ENCODE measurements at places on chromosomes 3 and 15.
A peak's percentile ranks its signal among the peaks of the same experiment; 100 is the strongest.

DNA sequence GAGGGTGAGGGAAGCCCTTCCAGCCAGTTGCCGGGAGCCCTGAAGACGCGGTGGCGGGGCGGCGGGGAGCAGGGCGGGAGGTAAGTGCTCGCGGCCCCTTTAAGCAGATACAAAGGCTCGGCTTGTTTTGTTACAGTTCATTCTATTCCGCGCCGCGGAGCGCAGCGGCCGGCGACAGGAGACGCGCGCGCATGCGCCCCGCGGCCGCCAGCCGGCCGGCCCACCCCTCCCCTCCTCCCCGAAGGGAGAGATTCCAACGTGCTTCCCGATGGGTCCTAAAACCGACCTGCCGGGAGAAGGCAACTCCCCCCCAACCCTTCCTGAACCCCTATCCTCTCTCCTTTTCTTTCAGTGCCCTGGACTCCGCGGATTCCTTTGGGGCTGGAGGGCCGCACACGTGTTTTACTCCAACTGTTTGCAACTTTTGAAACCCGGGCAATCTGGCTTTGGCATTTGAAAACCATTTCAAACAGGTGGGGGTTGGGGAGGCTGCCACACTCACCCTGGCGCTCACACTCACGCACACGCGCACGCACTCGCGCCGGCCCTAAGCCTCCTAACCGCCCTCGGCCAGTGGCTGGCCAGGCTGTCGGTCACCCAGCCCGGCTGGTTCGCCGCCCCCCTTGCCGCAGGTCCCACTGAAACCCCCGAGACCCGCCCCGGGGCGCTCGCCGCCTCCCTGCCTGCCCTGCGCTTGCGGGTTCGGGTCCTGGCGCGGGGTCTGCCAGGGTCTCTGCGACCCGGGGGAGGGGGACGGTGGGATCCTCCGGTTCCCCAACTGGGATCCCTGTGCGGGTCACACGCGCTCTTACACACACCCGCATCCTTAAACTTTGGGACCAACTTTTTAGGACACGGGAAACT lies at the start of gene MAGI1:
MAGI1 (minus strand) TSS at position 193 of the 864 bp plus-strand sequence. CDS start 610 bp downstream, outside the sequence.
- peak; percentile 83 for DNase-seq

GRCh38 chr15:85874236-85874635 lies 79.5 kb upstream of the KLHL25 start:
- no peak for DNase-seq

DNA sequence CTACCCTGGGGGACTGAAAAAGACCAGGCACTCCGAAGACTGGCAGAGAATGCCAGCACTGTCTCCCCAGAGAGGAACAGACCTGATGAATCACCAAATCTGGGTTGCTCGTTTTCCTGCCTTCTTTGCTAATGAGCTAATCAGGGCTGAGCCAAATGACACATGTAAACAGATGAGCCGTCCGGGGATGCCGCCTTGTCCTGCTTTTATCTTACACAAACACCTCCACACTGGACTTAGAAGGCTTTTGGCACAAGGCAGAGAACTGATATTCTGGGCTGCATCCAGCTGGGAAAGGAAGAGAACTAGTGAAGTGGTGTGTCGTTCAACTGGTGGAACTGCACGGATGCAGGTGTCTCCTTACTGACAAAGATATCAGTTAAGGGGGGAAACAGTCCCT lies 88.1 kb downstream of the MECOM start:
- peak; percentile 42 for DNase-seq

DNA sequence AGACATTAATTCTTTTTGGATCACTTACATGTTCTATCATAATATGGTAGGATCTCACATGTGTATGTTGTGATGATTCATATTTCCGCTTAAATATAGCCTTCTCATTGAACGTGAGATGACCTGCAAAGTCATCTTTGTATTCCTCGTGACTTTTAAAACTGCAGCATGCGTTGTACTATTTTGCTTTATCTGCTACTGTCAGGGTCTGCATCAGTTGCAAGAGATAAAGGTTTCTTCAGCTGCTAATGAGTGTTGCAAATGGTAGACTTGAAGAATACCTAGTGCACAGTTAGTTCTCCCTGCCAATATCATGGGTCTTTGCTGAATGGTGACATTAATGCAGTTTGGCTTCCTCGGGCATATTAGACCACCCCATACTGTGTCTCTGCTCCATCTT lies 31.8 kb downstream of the REC114 start:
- no peak for DNase-seq

DNA sequence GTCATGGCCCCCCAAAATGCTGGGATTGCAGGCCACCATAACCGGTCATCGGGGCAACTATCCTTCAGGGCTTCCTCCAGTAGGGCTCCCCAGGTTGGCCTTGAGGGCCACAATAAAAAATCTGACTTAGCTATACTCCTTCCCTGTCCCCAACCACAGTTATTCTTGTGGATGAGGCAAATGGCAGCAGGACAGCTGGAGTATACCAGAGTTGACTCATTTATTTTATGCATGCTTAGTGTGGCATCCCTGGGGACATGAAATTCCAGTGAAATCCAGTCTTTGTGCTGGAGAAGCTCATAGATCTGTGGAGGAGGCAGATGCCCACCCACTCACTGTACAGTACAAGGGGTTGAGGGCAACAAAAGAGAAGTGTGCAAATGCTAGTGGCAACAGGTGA lies 109.5 kb downstream of the RORA start:
- no peak for DNase-seq

- DNase-seq = no peak
Measured at GRCh38 chr15:68377766-68378165, 54.2 kb downstream of the ITGA11 start.

DNA sequence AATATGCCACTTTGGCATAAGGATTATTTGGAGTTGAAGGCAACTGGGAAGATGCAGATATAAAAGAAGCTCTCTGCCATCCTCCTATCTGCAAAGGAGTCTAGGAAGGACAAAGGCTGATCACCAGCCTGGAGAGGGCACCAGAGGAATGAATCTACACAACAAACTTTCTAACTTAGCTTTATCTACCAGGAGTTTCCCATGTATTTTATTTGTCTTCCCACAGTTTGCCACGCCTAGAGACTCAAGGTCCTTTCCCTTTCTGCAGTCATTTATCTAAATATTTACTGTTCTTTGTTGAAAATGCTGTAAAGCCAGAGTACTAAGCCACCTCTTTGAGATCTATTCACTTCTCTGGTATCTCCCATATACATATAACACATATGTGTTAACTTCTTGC lies 32.2 kb downstream of the GPR176 start:
- DNase-seq = peak; percentile 25

- DNase-seq = peak; percentile 86
Measured at GRCh38 chr3:186532598-186533072, 11.5 kb downstream of the CRYGS start.

GRCh38 chr3:123156276-123156995 lies 45.3 kb upstream of the SEC22A start:
- no peak for DNase-seq

GRCh38 chr15:60374628-60375081 lies 23.1 kb downstream of the ANXA2 start:
- no peak for DNase-seq

- DNase-seq = no peak
Measured at GRCh38 chr3:66778777-66779176, 219.3 kb upstream of the KBTBD8 start.

- no peak for DNase-seq
Measured at GRCh38 chr3:39529577-39529976, 62.1 kb downstream of the MOBP start.

- DNase-seq = no peak
Measured at GRCh38 chr3:179723617-179724016, 70.8 kb downstream of the USP13 start.

GRCh38 chr15:74417225-74417624 lies 16.5 kb downstream of the SEMA7A start:
- no peak for DNase-seq

DNA sequence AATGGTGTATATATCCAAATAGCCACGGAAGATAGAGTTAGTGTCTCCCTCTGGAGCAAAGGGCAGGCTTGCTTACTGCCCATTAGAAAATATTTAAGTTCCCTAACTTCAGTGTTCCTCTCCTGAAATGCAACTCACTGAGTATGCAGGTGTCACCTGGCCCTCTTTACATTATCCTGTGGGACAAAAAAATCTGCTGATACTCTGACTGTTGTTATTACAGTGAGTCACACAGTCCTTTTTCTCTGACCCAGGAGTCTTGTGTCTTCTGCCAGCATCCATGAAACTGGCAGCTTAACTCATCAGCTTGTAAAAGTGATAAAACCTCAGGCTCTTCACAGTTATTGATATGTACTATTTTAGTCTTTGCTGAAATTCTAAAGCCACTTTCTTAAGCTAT lies 42.2 kb upstream of the RASGRF1 start:
- DNase-seq = no peak

GRCh38 chr3:152255290-152255689 lies 13.4 kb upstream of the MBNL1 start:
- DNase-seq = no peak

- DNase-seq = peak; percentile 28
Measured at GRCh38 chr15:67253549-67254237, 768 bp downstream of the AAGAB start.

GRCh38 chr3:81788610-81789009 lies 27.2 kb upstream of the GBE1 start:
- DNase-seq = no peak

DNA sequence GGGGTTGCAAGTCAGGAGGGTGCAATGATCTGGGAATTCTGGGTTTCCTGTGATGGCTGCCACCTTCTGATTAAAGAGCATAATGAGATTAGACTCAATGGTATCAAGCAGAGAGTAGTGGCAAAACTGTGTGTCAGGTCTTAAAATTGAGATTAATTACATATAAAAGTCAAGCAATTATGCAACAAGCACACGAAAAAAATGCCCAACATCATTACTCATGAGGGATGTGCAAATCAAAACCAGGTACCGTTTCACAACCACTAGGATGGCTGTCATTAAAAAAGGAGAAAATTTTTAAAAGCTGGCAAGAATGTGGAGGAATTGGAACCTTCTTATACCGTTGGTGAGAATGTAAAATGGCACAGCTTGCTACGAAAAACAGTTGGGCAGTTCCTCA lies 205.0 kb downstream of the OSBPL10 start:
- no peak for DNase-seq

- no peak for DNase-seq
Measured at GRCh38 chr3:172367205-172368105, 80.8 kb downstream of the GHSR start.

DNA sequence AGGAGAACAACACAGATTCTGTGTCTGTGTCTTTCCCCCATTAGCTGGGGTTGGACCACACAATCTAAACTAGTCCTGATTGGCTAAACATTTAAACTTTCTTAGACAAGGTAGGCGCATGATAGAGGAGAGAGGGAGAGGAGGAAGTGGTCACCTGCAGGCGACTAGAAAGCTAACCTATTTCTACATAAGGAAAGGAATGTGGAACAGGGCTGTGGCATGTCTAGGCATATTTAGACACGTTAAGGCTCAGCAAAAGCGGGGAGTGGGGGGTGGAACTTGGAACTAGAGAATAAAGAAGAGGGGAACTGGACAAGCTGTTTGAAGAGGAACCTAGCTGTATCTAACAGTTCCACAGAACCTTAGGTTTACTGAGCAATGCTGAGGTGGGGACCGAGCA lies 12.8 kb downstream of the LRRC28 start:
- DNase-seq = no peak

DNA sequence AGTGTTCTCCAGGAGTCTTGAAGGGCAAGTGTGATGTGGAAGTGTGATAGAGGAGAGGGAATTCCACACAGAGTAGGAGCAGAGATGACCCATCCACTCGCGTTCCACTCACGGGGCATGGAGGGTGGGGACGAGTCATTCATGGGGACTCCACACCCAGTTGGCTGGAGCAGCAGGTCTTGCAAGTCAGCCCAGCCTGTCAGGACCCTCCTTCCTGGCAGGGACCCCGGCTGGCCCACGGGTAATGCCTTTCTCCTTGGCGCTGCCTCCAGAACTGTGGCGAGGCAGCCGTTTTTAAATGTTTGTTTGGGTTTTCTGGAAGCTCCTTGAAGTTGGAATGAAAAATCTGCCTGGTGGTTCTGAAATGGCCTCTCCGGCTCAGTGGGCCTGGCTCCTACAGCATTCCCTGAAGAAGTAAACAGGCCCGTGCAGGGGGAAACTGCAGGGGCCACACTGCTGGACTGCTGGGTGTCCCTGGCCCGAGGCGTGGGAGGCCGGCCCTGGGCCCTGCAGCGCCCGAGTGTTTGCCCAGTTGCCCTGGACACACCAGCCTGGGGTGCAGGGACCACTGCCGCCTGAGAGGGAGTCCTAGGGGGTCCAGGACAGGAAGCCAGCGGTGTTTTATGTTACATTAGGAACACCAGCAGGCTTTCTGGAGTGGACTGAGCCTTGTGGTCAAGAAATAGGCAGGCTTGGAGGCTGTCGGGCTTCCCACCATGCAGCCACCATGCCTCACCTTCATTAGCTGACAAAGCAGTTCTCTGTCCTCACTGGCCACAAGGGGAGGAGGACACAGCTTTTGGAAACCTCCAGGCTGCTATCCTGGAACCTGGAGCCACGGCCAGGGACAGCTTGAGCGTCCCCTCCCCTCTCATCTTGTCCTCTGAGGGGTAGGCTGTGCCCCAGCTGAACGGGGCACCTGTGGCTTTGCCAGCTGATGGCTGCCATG lies 61.3 kb downstream of the CEMIP start:
- DNase-seq = no peak

- no peak for DNase-seq
Measured at GRCh38 chr3:149727656-149728055, 24.6 kb downstream of the COMMD2 start.

DNA sequence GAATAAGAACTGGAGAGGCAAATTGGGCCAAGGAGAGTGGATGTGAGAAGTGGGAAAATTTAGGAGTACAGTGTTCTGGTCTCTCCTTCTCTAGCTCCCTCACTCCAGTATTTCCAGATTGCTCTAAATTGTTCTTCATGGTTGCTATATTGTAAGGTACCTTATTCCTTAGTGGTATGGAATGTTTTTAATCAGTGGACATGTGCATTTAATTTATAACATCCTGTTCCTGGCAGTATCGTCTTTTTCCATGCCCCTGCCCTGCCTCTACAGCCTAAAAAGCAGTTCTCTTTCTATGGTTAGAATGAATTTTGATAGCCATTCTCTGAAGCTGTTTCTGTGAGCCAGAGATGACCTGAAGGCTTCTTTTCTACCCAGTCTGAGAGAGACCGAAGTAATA lies 180.5 kb downstream of the TCF12 start:
- no peak for DNase-seq

GRCh38 chr3:148042663-148043445 lies 633.7 kb downstream of the ZIC1 start:
- no peak for DNase-seq

- DNase-seq = no peak
Measured at GRCh38 chr3:194064380-194065332, 71.3 kb upstream of the HES1 start.

- DNase-seq = no peak
Measured at GRCh38 chr15:85583442-85583841, 203.0 kb downstream of the AKAP13 start.

DNA sequence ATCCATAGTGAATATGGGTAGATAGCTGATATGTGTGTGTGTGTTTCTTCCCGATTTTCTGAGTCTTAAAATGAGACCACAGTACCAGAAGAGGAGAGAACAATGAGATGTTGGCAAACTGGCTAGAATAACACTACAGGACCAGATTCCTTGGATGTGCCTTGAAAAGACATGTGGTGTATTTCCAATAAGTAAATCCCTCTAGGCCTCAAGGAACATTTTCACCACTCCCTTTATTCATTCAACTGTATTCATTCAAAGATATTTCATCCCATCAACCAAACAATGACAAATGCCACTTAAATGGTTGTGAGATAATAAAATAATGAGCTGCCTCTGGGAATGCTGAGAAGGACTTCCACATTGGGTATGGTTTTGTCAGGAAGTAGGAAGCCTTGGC lies 8.7 kb upstream of the BNC1 start:
- DNase-seq = no peak
